ENCODE measurements at places on chromosomes 2 and 18.

GRCh38 chr2:221726894-221727513, 154.9 kb upstream of the EPHA4 start:
- no peak for DNase-seq

DNA sequence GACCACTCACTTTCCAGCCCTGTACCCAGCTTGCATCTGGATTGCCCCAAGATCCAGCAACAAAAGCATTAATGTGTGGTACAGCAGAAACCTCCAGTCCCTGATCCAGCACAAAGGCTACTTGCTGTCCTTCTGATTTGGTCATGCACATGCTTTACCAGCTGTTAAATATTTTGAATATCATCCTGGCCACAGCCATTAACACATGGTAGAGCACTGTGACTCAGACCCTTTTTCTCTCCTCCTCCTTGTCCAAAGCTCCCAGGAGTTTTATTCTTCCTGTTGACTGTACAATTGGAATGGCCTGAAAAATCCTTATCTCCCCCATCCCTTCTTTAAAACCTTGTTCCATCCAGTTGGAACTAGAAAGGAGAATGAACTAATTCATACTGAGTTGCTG, 419.7 kb upstream of the TNP1 start:
- no peak for DNase-seq

DNA sequence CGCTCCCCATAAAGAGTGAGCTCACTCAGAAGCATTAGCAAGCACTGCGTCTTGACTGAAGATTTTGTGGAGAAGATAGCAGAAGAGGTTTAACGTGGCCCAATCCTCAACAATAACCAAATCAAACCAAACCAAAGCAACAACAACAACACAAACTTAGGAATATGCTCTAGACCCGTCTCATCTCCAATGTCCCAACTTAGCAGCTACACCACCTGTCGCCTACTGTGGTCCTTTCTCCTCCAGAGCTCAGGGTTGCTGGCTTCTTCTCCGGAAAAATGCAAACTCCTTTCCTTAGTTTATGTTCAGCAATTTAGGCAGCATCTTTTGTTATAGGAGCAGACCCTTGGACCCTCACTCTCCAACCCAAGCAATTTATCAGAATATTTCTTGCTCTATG, 301.4 kb downstream of the ZNF521 start:
- DNase-seq, result no peak

GRCh38 chr2:8802741-8803140, 34.7 kb downstream of the KIDINS220 start:
- DNase-seq, result no peak

- DNase-seq, result no peak
Observed at GRCh38 chr2:32745191-32745590, 117.3 kb downstream of the TTC27 start.

GRCh38 chr2:57549642-57550102, 496.9 kb upstream of the VRK2 start:
- DNase-seq, result no peak

DNA sequence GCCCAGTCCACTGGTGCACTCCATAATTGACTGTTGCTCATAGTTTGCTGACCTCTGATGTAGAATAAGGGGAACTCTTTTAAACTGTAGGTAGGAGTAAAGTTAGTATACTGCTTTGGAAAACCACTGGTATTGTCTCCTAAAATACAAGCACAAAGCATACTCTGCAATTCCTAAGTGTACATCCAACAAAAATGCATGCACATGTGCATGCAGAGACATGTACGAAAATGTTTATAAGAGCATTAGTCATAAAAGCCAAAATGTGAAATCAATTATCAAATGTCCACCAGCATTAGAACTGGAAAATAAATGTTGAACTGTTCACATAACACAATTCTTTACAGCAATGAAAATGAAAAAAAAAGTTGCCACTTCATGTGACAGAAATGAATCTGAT, 39.8 kb upstream of the DDX18 start:
- no peak for DNase-seq

DNA sequence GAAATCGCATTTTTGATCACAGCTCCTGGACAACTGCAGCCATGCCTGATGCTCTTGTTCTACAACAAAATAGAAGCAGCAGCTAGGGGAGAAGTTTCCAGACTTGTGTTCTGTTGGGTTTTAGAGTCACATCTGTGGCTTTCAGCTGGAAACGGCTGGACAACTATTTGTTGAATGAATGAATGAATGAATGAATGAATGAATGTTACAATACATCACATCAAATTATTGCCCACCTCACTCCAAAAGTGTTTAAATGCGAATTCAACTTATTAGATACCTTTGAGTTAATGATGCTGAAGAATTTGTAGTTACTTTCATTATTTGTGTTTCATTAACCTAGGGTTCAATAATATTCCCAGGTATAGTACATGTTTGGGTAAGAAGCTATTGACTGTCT, 8.5 kb upstream of the METTL21A start:
- DNase-seq, result no peak

DNA sequence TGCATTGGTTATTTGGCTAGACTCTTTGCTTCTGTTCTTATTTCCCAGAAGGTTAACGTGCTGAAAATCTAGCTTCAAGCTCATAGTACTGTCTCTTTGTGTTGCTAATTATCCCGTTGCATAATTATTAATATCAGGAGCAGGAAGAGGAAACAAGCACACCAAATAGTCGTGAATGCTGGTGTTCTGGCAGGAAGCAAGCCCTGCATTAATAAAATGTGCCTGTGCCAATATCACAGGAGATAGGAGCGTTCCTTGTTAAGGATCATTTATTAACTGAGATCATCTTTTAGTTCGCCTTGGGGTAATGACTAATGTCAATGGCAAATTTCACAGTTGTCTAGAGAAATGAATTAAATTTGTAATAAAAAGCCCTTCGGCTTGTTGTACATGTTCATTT, 893.0 kb upstream of the POU3F3 start:
- no peak for DNase-seq

- no peak for DNase-seq
Observed at GRCh38 chr2:107936433-107937359, 49.6 kb upstream of the SLC5A7 start.

DNA sequence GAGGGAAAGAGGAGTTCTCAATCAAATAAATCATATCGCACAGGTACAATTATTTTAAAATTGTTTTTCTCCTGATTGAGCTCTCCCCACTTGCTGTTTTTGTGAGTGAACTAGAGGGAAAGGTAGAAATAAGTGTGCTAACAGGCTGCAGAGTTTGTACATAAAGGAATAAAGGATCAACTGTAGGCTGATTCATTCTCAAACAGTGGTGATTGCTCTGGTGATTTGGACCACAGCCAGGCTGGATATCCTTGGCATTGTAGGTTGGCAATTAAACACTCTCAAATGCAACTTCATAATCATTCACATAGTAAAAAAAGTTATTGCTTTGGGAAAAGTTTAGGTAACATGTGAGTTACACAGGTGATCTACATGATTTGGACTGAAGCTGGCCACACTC, 29.8 kb downstream of the LRP1B start:
- no peak for DNase-seq

DNA sequence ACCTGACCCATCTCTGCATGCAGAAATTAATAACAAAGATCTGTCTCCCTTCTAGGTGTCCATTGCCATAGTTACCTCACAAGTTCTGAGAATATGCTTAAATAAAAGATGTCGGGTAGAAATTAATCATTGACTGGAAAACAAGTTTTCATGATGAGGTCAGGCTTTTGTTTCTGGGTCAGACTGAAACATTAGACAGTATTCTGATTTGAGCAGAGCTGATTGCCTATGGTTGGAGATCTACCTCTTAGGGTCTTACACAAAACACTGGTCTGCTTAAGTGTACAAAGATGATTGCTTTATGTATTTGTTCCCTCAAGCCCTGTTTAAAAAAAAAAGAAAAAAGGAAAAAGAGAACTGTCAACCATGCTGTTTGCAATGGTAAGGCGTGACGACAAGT, 956.4 kb downstream of the CPS1 start:
- DNase-seq, result no peak

- DNase-seq, result no peak
Observed at GRCh38 chr18:79935098-79935480, 16.4 kb downstream of the SLC66A2 start.

DNA sequence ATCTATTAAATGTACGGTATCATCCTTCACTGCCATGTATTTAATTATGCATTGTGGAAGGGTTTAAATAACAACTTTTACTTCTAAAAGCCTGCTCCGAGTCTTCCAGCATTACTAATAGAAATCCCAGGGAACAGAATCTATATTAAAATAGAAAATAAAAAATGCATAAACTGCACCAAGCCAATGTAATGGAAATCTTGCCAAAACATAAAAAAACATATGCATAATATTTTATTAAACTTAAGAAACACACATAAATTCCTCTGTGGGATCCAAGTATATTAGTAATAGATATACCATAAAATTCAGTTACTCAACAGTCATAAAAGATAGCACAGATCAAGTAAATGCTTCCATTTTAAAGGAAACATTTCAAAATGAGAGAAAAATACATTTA, 175.6 kb downstream of the TDRD15 start:
- no peak for DNase-seq

- DNase-seq, result no peak
Observed at GRCh38 chr2:239552213-239552926, 151.6 kb upstream of the HDAC4 start.

DNA sequence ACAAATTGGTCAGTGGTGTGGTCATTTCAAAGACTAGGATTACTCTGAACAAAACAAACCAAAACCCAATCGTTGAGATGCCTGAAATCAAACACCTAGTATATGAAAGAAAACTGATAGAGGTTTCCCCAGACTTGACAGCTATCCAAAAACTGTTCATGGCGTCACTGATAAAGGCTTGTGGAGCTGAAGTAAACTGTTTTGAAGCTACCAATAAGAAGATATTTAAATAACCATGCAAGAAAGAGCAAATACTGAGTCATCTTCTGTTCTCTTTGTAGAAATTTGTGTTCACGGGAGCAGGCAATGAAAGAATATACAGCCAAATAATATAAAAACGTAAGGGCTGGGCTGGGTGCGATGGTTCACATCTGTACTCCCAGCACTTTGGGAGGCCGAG, 7.5 kb upstream of the COLEC11 start:
- no peak for DNase-seq

DNA sequence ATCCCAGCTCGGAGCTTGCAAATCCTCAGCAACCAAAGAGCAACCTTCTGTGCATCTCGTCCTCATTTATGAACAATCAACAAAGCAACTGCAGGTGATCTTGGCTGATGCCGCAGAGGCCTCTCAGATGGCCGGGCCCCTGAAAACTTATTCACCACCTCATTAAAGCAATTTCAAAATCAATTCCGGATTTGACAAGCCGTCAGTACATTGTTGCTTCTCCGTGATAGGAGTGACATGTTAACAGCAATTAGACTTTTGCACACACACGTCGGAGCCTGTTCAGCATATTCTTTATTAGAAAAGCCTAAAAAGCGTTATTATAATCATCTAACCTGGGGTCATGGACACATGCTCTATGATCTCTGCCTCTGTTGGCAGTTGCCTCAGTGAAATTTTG, 183.1 kb upstream of the CXCR4 start:
- DNase-seq, result no peak

GRCh38 chr2:98378196-98378595, 31.9 kb downstream of the CNGA3 start:
- no peak for DNase-seq

DNA sequence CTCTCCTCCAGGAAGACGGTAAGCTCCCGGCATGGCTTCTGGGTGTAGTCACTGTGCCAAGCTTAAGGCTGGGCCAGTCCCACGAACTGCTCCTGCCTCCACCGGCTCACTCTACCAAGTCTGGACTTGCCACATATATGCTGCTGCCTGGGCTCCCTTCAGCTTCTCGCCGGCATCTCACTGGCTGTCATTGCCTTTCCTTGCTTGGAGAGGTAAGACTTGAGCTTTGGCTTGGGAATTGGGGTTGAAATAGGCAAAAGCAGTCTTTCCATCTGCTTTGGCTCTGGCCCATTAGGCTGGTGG, 481.0 kb downstream of the TGIF1 start:
- no peak for DNase-seq

DNA sequence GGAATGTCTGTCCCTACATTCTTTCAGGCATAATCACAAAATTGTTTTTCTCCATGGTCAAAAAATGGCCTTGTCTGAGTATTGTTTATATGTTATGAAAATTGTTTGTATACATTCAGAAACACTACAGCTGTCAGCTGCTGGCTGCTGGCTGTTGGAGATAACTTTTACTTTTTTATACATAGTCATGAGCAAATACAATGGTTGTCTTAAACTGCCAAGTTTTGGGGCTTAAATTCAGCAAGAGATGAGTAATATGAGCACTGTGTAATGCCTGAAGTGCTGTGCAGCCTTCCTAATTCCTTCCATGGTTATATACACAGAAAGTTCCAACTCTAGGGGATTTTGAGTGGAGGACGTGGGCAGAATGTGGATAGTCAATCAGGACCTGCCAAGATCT, 168.9 kb upstream of the RMP24 start:
- DNase-seq, result no peak

- DNase-seq, result no peak
Observed at GRCh38 chr2:120901201-120901600, 165.5 kb downstream of the GLI2 start.

- DNase-seq, result no peak
Observed at GRCh38 chr18:80022613-80023012, 11.6 kb upstream of the RBFA start.

- DNase-seq, result no peak
Observed at GRCh38 chr18:25931126-25931525, 159.3 kb downstream of the SS18 start.

Measured in stimulated activated CD8-positive, alpha-beta memory T cell treated with anti-CD3 and anti-CD28 coated beads, Interleukin-7, amount 100 ng/mL, for 24 hours (primary cell).